ENCODE measurements at places on chromosomes 7 and 10.
A peak's percentile ranks its signal among the peaks of the same experiment; 100 is the strongest.

GRCh38 chr7:115888981-115889668 lies 141.4 kb downstream of the TFEC start:
- DNase-seq = no peak

DNA sequence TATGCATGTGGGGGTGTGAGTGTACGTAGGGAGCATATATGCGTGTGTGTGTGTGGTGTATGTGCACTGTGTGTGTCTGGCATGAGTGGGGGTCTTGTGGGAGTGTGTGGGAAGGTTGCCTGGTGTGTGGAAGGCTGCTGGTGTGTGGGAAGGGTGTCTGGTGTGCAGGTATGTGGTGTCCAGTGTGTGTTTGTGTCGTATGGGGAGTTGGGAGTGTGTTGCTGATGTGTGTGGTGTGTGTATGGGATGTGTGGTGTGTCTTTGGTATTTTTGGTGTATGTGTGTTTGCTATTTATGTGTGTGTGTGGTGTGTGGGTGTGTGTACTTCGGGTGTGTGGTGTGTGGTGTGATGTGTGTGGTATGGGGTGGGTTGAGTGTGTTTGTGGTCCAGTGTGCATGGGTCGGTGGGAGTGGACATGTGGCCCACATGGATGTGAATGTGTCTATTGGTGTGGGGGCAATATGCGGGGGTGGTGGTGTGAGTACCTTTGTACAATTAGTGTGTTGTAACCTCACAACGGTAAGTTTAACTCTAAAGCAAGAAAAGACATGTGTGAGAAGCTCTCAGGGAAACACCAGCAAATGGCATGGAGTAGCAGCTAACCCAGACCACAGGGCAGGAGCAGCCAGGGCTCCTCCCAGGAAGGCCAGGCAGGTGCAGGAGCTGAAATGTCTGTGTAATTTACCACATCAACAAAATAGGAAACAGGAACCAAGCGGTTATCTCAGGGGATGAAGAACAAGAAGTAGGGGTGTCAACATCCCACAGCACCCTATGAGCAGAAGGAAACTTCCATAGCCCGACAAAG lies 11.9 kb downstream of the ANTXRL start:
- no peak for DNase-seq

GRCh38 chr7:27822245-27822644 lies 82.3 kb downstream of the TAX1BP1 start:
- no peak for DNase-seq

DNA sequence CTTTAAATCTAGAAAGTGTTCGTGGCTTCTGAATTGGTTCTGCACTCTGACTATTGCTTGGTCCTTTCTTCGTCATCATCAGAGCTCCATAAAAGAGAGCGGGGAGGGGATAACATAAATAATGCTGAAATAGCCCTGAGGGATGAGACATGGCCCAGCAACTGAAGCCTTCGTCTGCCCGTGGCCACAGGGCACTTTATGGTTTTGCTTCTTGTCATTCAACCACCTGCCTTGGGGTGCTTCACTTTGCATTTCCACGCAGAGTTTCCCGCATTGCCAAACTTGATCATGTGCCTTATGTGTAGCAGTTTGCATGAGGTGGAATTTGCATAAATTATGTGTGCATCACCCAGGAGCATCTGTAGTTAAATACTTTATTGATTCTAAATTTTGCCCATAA lies 15.9 kb downstream of the GSTO2 start:
- no peak for DNase-seq

DNA sequence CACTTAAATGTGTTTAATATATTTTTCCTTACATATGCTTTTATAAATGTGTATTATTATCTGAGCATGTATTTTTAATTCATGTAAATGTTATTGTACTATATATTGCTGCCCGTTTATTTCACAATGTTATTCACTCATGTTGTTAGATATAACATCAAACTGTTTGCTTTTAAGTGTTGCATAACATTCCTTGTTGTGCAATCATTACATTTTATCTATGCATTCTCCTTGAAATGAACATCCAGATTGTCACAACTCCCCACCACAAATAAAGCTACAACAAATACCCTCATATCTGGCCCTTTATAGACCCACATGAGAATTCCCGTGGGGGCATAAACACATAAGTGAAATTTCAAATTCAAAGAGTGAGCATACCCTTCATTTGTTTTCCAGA lies 264.2 kb downstream of the HPSE2 start:
- DNase-seq = no peak

GRCh38 chr10:6838118-6838517 lies 258.0 kb upstream of the PRKCQ start:
- peak; percentile 26 for DNase-seq

DNA sequence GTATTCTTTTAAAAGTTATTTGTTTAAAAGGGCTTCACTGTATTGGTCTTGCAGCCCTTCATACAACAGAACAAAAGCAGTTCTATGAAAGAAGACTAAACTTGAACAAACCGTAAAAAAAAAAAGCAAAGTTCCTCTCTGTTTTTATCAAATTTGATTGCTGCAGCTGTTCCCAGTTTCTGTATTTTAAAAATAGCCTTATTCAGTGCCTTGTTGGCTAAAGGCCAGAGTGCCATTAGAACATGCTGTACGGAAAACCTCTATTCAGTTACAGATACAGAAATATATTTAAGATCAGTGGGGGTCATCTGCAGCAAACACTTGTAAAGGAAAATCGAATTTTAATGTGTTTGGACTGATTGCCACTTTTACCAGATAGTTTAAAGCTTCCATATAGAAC lies 207.8 kb upstream of the ETV1 start:
- no peak for DNase-seq

DNA sequence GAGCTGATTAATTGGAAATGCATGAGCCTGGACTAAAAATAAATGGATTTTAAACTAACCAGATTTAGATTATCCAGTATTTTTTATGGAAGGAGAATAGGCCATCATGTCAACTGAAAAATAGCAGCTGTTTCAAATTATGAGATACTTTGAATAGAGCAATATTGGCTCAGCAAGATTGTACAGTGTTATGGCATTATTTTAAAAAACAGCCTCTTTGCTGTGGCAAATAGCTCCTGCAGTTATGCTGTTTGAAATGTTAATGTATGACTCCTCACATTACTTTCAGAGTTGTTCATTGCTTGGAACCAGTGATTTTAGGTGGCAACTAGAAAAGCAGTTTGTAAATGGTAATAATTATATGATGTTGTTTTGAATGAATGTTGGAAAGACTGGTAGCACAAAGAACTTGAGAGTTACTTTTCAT lies 244.5 kb downstream of the KIAA1217 start:
- DNase-seq = no peak

DNA sequence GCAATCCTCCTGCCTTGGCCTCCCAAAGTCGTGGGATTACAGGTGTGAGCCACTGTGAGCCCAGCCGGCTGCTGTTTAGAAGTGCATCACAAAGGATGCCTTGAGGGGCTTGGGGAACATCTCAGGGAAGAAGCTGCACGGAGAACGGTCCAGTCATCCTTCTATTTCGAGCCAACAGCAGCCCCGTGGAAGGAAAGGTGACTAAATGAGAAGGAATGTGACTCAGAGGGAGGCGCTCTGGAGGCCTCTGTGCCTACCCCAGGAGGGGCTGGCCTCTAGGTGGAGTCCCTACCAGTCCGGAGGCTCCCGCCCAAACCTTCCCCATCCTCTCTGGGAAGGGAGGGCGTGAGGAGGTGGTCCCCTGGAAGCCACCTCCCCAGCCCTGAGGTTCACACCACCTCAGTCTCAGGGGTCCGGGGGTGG lies 76.2 kb downstream of the CTBP2 start:
- DNase-seq = peak; percentile 48

DNA sequence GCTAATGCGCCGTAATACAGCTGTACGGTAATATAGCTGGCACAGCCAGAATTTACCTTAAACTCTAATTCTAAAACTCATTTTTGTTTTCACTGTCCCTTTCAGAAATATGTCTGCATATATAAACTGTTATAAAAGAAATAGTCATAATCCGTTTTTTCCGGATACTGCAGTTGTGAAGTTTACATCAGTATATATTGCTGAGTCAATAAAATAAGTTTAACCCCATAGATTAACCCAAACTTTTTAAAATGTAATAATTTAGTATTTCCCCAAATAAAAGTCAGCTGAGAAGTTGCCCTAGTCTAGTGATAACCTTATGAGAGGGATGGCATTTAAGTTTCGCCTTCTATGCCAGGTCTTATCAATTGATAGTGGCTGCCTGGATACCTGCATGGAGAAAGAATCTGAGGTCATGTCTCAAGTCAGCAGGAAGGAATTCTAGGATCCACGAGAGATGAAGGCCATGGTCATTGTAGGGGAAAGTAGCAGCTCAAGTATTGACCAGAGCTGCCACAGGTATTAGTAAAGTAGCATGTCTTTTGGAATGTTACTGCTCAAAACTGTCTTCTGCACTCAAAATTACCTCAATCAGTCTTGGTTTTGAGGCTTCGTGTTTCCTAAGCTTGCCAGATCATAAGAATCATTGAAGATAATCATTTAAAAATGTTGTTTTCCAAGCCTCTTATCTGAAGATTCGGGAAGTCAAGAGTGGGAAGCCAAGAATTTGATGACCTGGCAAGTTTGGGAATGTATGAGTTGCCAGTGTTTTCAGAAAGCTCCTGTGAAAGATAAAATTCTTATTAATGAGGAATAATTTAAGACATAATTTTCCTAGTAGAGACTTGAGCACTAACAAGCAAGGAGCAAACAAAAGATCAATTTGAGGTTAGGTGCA lies 10.8 kb downstream of the PRPS1L1 start:
- DNase-seq = no peak

DNA sequence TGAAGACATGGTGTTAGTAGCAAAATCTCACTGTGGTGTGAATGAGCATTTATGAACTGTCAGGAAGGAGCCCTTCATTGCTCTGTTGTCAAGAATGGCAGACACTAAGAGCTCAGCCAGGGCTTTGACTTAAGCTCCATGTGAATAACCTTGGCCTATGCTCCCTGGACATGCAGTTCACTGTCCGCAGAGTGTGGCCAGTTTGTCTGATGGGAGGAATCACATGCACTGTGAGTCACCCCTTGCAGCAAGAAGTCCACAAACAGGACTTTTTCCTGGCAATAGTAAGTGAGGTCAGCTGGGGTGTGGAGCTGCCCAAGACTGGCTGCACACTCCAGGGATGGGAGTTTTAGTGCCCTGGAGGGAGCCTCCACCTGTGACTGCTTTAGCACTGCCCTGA lies 49.5 kb downstream of the ZNF37A start:
- DNase-seq = no peak

DNA sequence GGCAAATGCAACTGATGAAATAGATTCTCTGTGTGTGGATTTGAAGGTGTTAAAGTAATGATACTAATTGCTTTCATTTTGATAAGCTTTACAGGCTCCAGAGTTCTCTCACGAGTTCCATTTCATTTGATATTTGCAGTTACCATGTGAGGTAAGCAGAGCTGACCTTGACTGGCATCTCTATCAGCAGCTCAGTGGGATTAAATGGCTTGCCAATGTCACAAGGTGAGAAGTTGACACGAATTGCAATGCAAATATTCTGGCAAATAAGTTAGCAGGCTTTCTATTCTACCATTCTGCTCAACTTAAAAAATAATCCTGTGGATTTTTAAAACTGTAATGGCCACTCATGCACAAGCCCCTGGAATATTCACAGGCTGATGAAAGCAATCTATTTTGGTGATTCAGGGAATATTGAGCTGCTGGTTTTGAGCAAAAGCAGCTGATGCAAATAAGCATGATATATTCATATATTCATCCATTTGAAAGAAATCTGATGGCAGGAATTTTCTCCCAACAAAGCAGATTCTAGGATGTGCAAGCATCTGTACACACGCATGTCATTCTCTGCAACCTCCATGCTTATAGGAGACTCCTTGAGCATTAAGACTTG lies 64.5 kb upstream of the ANKRD1 start:
- no peak for DNase-seq

DNA sequence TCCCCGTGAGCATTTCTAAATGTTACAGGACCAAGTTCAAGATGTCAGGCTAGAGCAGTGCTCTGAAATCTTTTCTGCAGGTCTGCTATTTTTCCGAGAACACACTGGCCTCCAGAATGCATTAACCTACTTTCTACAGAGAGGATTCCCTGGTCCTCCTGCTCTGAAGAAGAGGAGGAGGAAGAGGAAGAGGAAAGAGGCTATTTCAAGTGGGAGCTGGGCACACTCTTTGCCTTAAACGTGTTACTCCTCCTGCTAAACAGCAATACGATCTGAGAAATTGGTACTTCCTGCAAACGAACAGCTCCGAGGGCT lies 157.4 kb downstream of the FRMD4A start:
- DNase-seq = no peak

DNA sequence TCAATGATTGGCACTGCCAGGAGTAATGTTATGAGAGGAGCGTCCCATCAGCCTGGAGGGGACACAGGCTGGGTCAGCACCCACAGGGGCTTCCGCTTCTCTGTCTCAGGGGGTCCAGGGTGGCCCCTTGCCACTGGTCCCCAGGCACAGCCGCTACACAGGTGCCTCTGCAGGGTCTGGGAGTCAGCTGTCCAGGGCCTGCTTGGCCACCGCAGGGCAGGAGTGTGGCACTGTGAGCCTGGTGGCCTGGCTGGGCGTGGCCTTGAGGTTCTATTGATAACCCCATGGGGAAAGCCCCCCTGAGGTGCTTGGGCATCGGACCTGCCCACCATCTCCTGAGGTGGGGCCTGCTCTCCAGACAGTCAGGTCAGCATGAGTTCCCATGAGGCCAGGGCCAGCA lies 136.6 kb downstream of the LHPP start:
- DNase-seq = no peak

DNA sequence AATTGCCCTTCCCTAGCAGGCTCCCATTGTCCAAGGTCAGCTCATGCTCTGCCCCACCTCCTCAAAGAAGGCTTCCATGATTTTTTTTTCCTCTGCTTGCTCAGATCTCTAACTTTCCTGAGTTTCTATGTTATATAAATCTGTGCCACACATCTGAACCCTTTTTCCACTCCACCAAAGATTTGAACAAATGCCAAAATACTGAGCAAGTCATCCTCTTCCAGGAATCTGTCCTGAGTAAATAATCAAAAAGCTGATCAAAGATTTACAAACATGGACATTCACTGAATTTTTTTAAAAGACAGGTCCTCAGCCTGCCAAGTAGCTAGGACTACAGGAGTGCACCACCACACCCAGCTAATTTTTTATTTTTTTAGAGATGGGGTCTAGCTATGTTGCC lies 102.8 kb upstream of the ARID5B start:
- DNase-seq = no peak

GRCh38 chr7:92461027-92462003 lies 14.0 kb downstream of the GATAD1 start:
- DNase-seq = peak; percentile 69

- no peak for DNase-seq
These were observed 128.4 kb downstream of the DGKI start for GRCh38 chr7:137718355-137718754.

DNA sequence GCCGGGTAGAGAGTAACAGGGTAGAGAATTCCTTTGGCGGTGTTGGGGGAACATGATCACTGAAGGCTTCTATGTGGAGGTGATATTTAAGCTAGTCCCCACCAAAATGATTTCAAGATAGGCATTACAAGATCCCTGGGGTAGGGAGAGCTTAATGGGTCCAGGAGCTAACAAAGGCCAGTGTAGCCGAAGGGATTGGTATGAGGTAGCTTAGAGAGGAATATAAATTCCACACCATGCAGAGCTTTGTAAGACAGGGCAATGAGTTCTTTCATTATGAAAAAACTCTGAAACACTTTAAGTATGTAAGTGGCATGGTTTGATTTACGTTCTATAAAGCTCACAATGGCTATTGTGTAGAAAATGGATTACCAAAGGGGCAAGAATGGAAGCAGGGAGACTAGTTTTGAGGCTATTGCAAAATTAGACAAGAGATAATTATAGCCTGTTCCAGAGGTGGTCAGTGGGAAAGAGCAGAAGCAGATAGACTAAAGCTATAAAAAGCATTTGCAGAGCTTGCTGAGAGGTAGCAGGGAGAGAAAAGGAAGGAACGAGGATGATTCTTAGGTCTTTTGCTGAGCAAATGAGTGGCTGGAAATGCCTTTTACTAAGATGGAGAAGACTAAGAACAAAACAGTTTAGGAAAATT lies 119.7 kb upstream of the SLC25A13 start:
- no peak for DNase-seq

Data from HEK293T (cell line).